M059J (cell line): ENCODE measurements at places on chromosomes 1 and 21. TPM values are rescaled to one million over a fixed set of nuclear protein-coding genes. Genes with fewer than 3 reads are reported as not detected.
A peak's percentile ranks its signal among the peaks of the same experiment; 100 is the strongest.

Gene TRIM33
- 20.6 and 25.0 TPM in 2 replicates for total RNA-seq

DNA sequence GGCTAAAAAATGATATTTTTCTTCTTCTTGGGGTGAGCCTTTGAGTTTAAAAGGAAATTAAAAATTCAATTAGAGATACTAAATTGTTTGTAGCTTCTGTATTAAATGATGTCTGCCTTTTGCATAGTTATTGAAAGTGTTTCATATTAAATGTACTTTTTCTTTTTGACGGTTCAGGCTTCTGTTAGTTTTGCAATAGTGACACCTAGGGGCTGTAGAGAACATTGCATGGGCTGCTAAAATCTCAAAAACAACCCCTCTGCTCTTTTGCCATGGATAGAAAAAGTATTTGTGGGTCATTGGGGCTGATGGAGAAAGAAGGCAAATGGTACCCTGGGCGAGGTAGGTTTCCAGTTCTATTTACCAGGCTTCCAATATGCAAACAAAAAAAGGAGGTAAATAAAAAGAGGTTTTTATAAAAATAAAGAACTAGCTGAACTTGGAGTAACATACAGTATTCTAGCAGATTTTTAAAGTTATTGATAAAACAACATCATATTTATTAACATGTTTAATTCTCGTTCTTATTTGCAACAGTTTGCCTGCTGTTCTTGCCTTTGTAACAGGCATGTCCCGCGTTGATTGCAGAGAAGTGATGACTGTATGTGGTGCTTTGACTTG, 115.4 kb upstream of the HOOK1 start:
- DNase-seq: peak; percentile 47

DNA sequence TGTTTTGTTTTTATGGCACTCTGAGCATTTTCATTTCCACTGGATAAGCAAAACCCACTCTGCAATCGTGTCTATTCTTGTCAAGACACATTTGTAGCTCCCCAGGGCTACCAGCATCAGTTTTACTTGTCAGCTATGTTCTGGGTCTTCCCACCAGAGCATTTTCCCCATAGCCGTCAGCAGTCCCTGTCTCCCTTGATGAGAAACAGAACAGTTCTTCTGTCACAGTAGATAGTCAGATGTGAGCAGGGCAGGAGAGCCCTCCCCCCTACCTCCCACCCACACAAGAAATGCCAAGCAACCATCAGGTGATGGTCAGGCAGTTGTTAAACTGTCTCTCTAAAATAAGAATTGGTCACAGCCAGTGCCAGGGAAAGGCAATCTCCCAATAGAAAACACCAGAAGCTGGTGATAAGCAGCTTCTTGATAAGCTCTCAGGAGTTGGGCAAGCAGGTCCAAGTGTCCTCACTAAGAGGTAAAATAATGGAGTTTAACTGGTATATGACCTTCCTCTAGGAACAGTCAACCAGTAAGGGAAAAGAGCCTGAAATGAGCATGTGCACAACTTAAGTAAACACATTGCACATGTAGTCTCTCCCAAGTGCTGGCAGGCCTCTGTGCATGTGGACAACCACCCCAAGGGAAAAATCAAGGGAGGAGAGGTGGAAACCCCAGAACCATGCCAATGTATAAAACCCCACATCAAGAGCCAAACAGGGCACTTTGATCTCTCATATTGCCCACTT, 208.2 kb downstream of the S1PR1 start:
- no peak for DNase-seq

Gene FNBP1L
- total RNA-seq: 18.7 and 21.7 TPM in 2 replicates

- DNase-seq: no peak
Measured at GRCh38 chr1:38117444-38117887, 70.9 kb upstream of the POU3F1 start.

DNA sequence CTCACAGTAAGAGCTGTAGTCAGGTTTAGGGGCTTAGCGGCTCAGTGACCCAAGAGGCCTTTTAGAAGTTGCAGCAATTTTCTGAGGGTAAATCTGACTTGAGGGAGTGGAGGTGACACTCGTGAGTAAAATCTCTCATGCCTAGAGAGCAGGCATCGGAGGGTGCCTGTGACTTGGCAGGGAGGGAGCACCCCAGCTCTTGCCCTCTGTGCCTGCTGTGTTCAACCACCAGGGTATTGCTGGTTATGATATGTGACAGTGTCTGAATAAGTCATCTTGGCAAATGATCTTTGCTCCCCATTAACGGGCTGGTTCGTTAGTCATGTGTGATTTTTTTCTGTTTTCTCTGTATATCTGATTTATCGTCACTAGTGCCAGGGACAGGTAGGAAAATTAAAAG, 5.9 kb downstream of the MAN1C1 start:
- no peak for DNase-seq

Gene KCNJ9
- total RNA-seq: not detected in 2 replicates

- no peak for DNase-seq
Measured at GRCh38 chr1:178484698-178485225, 12.0 kb downstream of the CLEC20A start.

GRCh38 chr1:94953107-94953506, 26.2 kb upstream of the CNN3 start:
- DNase-seq: no peak

Gene GRIK1
- not detected in 2 replicates for total RNA-seq

Gene CLDN17
- not detected in 2 replicates for total RNA-seq

Gene RHD
- not detected in 2 replicates for total RNA-seq

DNA sequence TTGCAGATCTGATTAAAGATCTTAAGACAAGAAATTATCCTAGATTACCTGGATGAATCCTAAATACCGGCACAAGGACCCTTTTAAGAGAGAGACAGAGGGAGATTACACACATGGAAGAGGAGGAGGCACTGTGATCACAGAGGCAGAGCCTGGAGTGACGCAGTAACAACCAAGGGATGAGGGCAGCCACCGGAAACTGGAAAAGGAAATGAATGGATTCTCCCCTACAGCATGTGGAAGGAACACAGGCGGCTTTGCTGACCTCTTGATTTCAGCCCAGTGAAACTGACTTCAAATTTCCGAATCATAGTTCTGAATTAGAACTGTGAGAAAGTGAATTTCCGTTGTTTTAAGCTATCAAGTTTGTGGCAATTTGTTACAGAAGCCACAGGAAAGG, 50.2 kb upstream of the IVNS1ABP start:
- DNase-seq: no peak

- no peak for DNase-seq
Measured at GRCh38 chr1:174923820-174924219, 75.9 kb upstream of the CACYBP start.

- DNase-seq: no peak
Measured at GRCh38 chr1:207742850-207743555, 8.9 kb upstream of the CD46 start.

Gene B3GALT2
- 0.10 TPM in 1 of 2 replicates, not detected in the other for total RNA-seq

Gene CELA2A
- total RNA-seq: not detected in 2 replicates

Gene VANGL2
- 0.27 and 0.34 TPM in 2 replicates for total RNA-seq

- DNase-seq: no peak
Measured at GRCh38 chr1:159261721-159262494, 40.2 kb upstream of the FCER1A start.

Gene CKS1B
- 338 TPM in 2 replicates for total RNA-seq

DNA sequence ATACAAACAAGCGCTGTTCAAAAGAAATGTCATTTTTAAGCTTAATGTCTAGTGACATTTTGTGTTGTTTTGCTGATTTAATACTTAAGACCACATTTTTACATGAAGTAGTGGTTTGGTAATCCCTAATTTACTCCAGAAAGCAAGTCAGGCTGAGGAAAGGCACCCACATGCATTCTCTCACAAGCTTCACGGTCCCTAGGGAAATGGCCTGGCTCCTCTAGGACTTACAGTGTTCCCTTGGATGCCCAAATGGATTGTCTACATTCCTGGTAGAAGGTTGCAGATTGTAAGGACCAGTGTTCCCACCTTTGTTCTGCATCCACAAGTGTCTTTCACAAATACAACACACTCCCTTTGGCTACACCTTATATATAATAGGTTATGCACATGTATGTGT, 9.5 kb downstream of the GPSM2 start:
- DNase-seq: no peak

DNA sequence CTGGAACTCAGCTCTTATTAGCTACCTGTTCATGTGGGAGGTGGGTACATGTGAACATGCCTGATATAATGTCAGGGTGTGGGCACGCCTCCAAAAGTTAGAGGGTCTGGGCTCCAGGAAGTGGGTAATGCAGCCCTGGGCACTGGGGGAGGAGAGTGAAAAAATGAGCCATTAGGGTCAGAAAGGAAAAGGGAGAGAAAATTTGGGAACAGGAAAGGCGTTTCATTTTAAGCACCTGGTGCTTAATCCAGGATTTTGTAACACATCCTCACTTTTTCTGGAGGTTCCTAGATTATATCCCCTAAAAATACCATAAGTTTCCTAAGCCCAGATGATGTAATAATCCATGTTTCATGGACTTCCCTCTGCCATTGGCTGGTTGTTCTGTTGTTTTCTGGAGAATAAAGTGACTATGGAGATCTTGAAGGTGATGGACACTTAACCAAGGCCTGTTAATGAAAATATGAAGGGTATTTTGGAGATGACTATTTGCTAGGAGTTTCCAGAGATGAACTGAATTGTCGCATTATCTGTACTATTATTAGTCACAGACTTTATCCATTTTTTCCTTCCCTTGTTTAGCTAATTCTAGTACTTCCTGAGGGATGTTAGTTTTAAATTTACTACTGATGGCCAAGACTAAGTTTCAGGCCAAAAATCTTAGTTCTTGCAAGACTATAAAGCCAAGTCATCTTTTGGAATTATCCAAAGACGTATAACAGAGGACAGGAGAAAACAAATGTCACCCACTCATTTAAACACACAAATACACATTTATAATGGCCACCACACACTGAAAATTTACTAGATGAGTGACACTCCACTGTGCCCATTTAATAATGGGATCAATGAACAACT, 24.4 kb upstream of the TARBP1 start:
- no peak for DNase-seq

Gene TAS1R1
- total RNA-seq: 0.27 TPM in 1 of 2 replicates, not detected in the other

DNA sequence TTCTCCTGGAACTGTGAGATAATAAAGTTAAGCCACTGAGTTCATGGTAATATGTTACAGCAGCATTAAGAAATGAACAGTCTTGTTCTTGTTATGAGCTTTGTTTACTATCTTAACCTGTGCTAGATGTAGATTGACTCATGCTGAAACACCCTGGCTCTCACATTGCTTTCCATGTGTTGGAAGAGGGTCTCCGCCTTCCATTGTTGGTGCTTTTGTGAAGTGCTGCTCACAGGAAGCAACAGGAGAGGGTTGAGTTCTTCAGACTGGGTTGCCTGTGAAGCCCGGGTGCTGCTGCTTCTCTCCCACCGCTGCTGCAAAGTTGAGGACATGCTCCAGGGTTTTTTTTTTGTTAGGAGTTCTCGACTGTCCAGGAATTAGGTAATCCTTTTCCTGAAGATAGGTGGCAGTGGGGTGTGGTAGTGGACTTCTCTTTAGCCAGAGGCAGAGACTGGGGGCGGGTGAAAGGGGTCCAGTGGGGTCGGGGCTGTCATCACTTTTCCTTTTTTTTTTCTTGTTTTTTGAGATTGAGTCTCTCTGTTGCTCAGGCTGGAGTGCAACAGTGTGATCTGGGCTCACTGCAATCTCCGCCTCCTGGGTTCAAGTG, 28.7 kb upstream of the HMGN1 start:
- DNase-seq: peak; percentile 42

Gene TNFRSF1B
- 1.5 and 5.4 TPM in 2 replicates for total RNA-seq

DNA sequence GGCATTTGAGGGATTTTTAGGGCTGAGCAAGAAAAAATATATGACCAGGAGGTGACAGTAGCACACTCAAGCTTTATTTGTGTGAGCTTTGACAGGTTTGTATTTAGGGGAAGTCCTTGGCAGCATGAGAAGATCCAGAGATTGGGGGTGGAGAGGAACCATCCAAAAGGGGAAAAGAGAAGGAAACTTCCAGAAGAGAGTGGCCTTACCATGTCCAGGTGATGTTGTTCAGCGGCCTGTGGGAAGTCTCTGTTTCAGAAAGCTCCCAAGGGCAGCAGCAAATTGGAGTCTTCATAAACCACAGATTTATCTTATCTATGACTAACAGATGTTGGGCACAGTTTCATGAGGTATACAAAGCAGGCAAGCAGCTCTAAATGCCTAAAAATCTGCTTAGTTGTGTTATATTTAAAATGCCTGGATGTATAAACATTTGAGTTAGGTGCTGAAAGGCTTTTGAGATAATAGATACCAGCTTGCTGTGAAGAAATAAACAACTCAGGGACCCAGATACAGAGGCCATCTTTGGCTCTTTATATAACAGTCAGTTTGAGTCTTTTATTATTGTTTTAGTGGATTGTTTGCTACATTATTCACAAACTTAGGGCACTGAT, 21.2 kb upstream of the ADAR start:
- peak; percentile 63 for DNase-seq

DNA sequence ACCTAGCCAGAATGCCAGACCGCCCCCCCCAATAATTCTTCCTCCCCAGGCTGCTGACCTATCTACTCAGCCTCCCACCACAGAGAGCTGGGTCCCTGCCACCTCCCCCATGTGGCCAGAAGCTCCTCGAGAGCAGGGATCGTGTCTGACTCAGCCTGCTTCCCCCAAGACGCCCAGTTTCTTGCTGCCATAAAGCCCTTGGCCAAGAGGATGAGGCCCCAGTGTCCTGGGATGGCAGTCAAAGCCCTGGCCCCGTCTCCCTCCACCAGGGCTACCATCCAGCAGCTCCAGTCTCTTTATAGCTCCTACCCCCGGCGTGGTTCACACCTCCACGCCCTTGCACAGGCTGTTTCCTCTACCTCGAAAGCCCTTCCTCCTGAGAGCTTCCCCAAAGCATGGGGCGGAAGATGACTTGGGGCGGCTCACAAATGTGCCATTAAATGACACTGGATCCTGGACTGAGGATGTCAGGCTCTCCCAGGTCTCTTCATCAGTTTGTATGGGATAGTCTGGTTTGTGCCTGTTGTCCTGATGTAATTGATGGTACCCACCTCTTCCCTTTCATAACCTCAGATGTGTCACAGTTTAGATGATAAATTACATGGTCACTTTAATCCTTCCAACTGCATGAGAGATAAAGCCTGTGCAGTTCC, 13.2 kb downstream of the ADGRB2 start:
- peak; percentile 78 for DNase-seq

Gene DYNLT4
- 1.4 TPM in 1 of 2 replicates, not detected in the other for total RNA-seq

Gene HEYL
- 0.15 TPM in 1 of 2 replicates, not detected in the other for total RNA-seq

Gene SLC45A1
- 0.27 TPM in 1 of 2 replicates, not detected in the other for total RNA-seq

Gene VPS45
- total RNA-seq: 57.5 and 78.3 TPM in 2 replicates

DNA sequence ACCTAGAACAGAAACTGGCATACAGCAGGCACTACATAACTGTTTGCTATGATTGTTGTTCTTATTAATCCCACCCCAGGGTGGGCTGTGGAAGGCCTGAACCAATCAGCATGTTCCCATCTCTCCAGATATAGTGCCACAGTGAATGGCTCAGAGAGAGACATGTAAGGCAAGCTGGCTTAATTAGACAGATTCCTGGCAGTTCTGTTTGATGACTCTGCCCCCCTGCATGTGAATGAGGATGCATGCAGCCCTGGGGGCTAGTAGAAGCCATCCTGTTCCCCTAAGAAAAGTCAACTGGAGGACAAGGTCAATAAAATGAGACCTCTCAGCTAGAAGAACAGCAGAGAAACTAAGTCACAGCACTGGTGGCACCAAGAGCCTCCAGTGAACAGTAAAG, 130.3 kb downstream of the GLIS1 start:
- DNase-seq: peak; percentile 19

Gene IGSF3
- 12.0 and 24.9 TPM in 2 replicates for total RNA-seq

Gene ATAD3B
- total RNA-seq: 2.9 and 7.7 TPM in 2 replicates

- peak; percentile 92 for DNase-seq
Measured at GRCh38 chr1:43991476-43992231, at the start of gene CCDC24. TSS of gene CCDC24 (plus strand) at chr1:43991599. CDS start at chr1:43991879, 280 bp downstream.
